ENCODE measurements at places on chromosomes 13 and 19. TPM values are rescaled to one million over a fixed set of nuclear protein-coding genes. Genes with fewer than 3 reads are reported as not detected.
A peak's percentile ranks its signal among the peaks of the same experiment; 100 is the strongest.

- H3K36me3 ChIP-seq = no peaks in the 10 kb centered on the region
- no peak for DNase-seq
- no peak overlapping the region for H3K4me3 ChIP-seq
- H3K4me1 ChIP-seq = no peaks in the 10 kb centered on the region
- no peaks in the 10 kb centered on the region for H3K27me3 ChIP-seq
- 0 out of 2 replicates have a peak overlapping the region, but pooled peaks have one; percentile 55 for H3K27ac ChIP-seq
These were observed 73.6 kb downstream of the KDM4B start for GRCh38 chr19:5042556-5042955.

DNA sequence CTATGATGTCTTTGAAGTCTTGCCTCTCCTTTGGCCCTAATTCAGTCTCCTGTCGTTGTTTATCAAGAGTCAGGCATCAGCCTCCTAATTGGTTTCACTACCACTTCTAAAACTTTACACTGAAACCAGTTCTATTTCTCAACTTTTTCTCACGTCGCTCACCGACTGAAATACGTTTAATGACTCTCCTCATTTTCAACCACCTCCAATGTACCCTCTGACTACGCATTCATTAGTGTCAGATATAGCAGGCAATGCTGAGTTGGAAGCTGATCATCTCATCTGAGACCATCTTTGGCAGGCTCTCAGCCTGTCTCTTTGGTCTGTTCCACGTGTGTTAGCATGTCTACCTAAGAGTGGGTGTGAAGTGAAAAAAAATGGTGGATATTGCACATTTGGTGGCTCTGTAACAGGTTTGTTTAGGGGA, 128.1 kb downstream of the KL start:
- H3K4me1 ChIP-seq = no peaks in the 10 kb centered on the region
- DNase-seq = no peak
- no peak overlapping the region for H3K27ac ChIP-seq
- no peaks in the 10 kb centered on the region for H3K27me3 ChIP-seq
- H3K4me3 ChIP-seq = no peak overlapping the region
- no peaks in the 10 kb centered on the region for H3K36me3 ChIP-seq

DNA sequence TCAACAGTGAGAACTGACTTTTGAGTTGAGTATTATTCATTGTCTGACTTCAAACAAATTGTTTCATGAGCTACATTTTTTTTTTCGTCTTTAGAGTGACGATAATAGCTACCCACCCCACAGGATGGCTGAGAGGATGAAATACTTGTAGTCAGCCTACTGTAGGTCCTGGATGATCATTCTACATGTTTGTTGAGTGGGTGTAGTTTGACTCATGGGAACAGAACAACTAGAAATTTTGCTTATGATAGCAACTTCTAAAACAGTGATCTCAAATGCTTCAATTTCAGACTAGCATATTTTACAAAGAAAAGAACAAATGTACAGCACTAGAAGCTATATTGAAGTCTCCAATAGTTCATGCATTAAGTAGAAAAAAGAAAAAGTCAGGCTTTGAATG, 651.8 kb downstream of the PCDH9 start:
- H3K4me3 ChIP-seq = no peak overlapping the region
- no peaks in the 10 kb centered on the region for H3K4me1 ChIP-seq
- no peak overlapping the region for H3K27ac ChIP-seq
- H3K36me3 ChIP-seq = no peaks in the 10 kb centered on the region
- DNase-seq = no peak
- H3K27me3 ChIP-seq = no peaks in the 10 kb centered on the region

- no peaks in the 10 kb centered on the region for H3K27me3 ChIP-seq
- H3K4me1 ChIP-seq = no peaks in the 10 kb centered on the region
- no peak overlapping the region for H3K4me3 ChIP-seq
- no peak overlapping the region for H3K27ac ChIP-seq
These were observed 27.2 kb downstream of the WDR62 start for GRCh38 chr19:36081894-36082293.

GRCh38 chr13:52652980-52653303, 306 bp downstream of the SUGT1 start:
- DNase-seq = no peak
- no peaks in the 10 kb centered on the region for H3K27me3 ChIP-seq
- H3K27ac ChIP-seq = peak overlapping the region; percentile 96
- H3K4me1 ChIP-seq = peaks cover 15% of the 10 kb centered on the region
- peak overlapping the region; percentile 94 for H3K4me3 ChIP-seq

GRCh38 chr13:75771818-75772217, 135.7 kb downstream of the LMO7 start:
- no peaks in the 10 kb centered on the region for H3K27me3 ChIP-seq
- H3K36me3 ChIP-seq = no peaks in the 10 kb centered on the region
- H3K27ac ChIP-seq = no peak overlapping the region
- no peaks in the 10 kb centered on the region for H3K4me1 ChIP-seq

- no peaks in the 10 kb centered on the region for H3K4me1 ChIP-seq
- no peak overlapping the region for H3K4me3 ChIP-seq
- no peaks in the 10 kb centered on the region for H3K36me3 ChIP-seq
- H3K27ac ChIP-seq = no peak overlapping the region
- H3K27me3 ChIP-seq = no peaks in the 10 kb centered on the region
- no peak for DNase-seq
These were observed 77.5 kb upstream of the MIR17HG start for GRCh38 chr13:91270031-91270430.

- no peak overlapping the region for H3K27ac ChIP-seq
- DNase-seq = no peak
- H3K27me3 ChIP-seq = no peaks in the 10 kb centered on the region
- H3K36me3 ChIP-seq = no peaks in the 10 kb centered on the region
These were observed 111.8 kb downstream of the SIPA1L3 start for GRCh38 chr19:38018694-38019395.

GRCh38 chr13:107866941-107867623, 348.3 kb downstream of the LIG4 start:
- no peaks in the 10 kb centered on the region for H3K36me3 ChIP-seq
- DNase-seq = peak; percentile 64
- H3K4me1 ChIP-seq = peaks cover 6% of the 10 kb centered on the region
- H3K27me3 ChIP-seq = peaks cover 47% of the 10 kb centered on the region
- H3K27ac ChIP-seq = no peak overlapping the region

DNA sequence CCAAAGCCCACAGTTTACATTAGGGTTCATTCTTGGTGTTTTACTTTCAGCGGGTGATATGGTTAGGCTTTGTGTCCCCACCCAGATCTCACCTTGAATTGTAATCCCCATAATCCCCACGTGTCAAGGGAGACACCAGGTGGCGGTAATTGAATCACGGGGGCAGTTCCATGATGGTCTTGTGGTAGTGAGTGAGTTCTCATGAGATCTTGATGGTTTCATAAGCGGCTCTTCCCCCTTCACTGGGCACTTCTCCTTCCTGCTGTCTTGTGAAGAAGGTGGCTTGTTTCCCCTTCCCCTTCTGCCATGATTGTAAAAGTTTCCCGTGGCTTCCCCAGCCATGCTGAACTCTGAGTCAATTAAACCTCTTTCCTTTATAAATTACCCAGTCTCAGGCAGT, 12.0 kb downstream of the FPR2 start:
- H3K4me3 ChIP-seq = no peak overlapping the region
- no peak overlapping the region for H3K27ac ChIP-seq
- DNase-seq = peak; percentile 3
- H3K4me1 ChIP-seq = no peaks in the 10 kb centered on the region
- no peaks in the 10 kb centered on the region for H3K36me3 ChIP-seq
- H3K27me3 ChIP-seq = no peaks in the 10 kb centered on the region

- H3K4me3 ChIP-seq = no peak overlapping the region
- H3K4me1 ChIP-seq = no peaks in the 10 kb centered on the region
- H3K36me3 ChIP-seq = no peaks in the 10 kb centered on the region
- no peak for DNase-seq
- H3K27me3 ChIP-seq = no peaks in the 10 kb centered on the region
These were observed 769.9 kb upstream of the SLITRK6 start for GRCh38 chr13:86569119-86569518.

DNA sequence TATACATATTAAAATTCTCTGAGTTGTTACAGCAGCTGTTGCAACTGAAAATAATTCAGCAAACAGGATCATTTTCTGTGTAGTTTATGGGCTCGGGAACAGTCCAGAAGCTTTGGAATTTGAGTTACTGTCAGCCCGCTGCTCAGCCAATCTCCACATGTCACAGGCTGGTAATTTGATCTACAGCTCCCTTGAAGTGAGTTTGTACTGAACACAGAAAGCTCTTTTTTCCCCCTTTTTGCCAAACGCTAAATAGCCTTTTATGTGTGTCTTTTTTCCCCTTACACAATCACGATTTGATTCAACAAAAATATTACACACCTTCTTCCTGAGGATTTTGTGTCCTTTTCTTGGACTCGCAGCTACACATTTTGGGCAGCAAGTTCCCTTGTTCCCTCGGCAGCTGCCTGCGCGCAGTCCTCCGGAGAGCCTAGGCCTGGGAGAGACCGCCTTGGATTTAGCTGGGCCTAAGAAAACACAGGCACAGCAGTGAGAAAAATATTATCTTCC, 371.4 kb downstream of the KCNRG start:
- H3K27me3 ChIP-seq = no peaks in the 10 kb centered on the region
- DNase-seq = peak; percentile 47
- 0 out of 2 replicates have a peak overlapping the region, but pooled peaks have one; percentile 10 for H3K4me3 ChIP-seq
- H3K27ac ChIP-seq = peak overlapping the region; percentile 68

DNA sequence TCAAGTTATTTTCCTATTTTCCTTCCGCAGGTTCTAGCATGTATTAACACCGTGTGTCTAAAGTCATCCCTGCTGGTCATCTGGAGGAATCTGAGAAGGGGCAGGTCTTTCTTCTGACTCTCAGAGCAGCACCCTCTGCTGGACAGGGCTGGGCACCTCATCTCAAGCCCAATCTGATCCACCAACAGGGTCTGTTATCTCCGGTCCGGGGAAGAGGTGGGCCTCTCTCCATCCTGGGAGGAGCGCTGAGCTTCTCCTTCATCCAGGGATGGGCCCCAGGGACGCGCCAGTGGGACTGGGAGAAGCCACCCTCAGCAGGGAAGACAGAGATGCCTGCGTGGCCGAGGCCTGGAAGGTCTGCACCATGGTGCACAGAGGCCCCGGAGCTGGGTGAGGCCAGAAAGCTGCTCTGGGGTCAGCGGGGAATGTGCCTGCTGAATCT, 26.0 kb upstream of the ZNF331 start:
- peaks cover 2% of the 10 kb centered on the region for H3K4me1 ChIP-seq
- H3K27me3 ChIP-seq = no peaks in the 10 kb centered on the region
- H3K36me3 ChIP-seq = no peaks in the 10 kb centered on the region
- peak; percentile 96 for DNase-seq

GRCh38 chr13:76329004-76329403, 557.2 kb downstream of the KCTD12 start:
- DNase-seq = no peak
- H3K4me3 ChIP-seq = no peak overlapping the region
- no peaks in the 10 kb centered on the region for H3K4me1 ChIP-seq
- no peak overlapping the region for H3K27ac ChIP-seq

GRCh38 chr19:6253954-6254733, 25.6 kb downstream of the MLLT1 start:
- H3K27ac ChIP-seq = no peak overlapping the region
- no peak overlapping the region for H3K4me3 ChIP-seq
- H3K36me3 ChIP-seq = no peaks in the 10 kb centered on the region
- H3K4me1 ChIP-seq = peaks cover 4% of the 10 kb centered on the region

GRCh38 chr13:45690636-45691035, 11.5 kb upstream of the CBY2 start:
- no peaks in the 10 kb centered on the region for H3K36me3 ChIP-seq
- DNase-seq = no peak
- H3K4me1 ChIP-seq = no peaks in the 10 kb centered on the region
- no peak overlapping the region for H3K27ac ChIP-seq

DNA sequence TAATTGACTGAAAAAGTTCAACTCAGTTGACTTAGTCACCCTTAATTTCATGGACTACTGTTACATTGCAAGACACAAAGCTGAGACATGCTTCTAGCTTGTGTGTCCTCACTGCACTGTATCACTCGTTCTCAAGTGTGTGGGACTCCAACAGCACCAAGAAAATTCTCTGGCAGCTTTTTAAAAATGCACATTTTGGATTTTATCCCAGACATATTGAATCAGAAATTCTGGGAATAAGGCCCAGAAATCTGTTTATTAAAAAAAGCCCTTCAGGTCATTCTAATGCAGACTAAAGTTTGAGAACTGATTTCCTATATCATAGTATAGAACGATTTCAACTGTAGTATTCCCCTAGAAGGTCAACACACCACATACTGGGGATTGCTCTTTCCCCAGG, 1485.3 kb downstream of the PCDH9 start:
- no peak for DNase-seq
- H3K36me3 ChIP-seq = no peaks in the 10 kb centered on the region
- no peak overlapping the region for H3K4me3 ChIP-seq
- H3K27ac ChIP-seq = no peak overlapping the region
- H3K27me3 ChIP-seq = no peaks in the 10 kb centered on the region

- H3K27ac ChIP-seq = peak overlapping the region; percentile 98
- H3K27me3 ChIP-seq = no peaks in the 10 kb centered on the region
- H3K4me3 ChIP-seq = peak overlapping the region; percentile 92
- peak; percentile 44 for DNase-seq
- H3K4me1 ChIP-seq = peaks cover 42% of the 10 kb centered on the region
These were observed 589 bp downstream of the RBM26 start for GRCh38 chr13:79405501-79405830.

DNA sequence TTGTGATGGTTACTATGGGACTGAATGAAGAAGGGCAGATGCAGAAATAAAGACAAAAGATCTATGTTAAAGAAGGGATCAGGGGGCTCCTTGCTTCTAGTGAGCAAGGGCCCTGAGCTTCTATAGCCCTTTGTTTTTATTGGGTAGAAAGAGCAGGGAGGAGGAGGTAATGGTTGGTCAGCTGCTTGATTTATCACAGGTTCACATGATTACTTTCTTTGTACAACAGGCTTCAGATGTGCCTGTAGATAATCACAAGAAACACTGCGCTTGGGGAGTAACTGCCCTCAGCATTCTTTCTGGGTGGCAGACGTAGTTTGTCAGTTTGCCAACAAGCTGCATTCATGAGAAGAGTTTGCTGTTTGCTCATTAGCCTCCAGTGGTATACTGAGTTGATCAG, 4.8 kb upstream of the ZNF439 start:
- no peak overlapping the region for H3K27ac ChIP-seq
- H3K4me3 ChIP-seq = no peak overlapping the region
- H3K27me3 ChIP-seq = no peaks in the 10 kb centered on the region
- no peaks in the 10 kb centered on the region for H3K36me3 ChIP-seq
- no peaks in the 10 kb centered on the region for H3K4me1 ChIP-seq

Gene FGF21
- 0.78 TPM for polyA plus RNA-seq

Gene CYP2A7
- not detected for polyA plus RNA-seq

Gene CEACAM3
- polyA plus RNA-seq = not detected

Gene ZNF222
- 2.6 TPM for polyA plus RNA-seq

Gene MED29
- polyA plus RNA-seq = 27.5 TPM

Gene CD177
- not detected for polyA plus RNA-seq

Gene ZNF507
- polyA plus RNA-seq = 7.4 TPM

Gene ANKRD27
- 16.7 TPM for polyA plus RNA-seq

Gene KCNJ14
- 0.73 TPM for polyA plus RNA-seq

Gene SYT3
- polyA plus RNA-seq = 9.5 TPM

All from GM23338 (cell line).